ENCODE measurements at places on chromosomes 7 and 10.

DNA sequence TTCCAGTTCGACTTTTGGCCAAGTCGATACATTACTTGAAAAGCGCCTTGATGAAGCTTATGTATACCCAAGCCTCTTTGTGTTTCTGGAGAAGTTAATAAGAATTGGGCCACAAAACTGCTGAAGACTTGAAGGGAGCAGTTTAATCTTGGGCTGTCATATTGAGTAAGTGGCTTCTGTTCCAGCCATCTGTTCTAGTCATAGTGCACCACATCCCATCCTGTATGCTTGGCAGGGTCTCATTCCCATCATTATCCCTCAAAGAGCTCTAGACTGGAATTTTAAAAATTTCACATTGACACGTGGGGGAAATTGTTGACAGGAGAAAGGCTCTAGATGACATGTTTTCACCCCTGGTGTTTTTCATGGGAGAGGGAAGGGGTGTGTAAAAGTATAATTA, 196.6 kb upstream of the PLPP4 start:
- no peak for DNase-seq

GRCh38 chr10:3976718-3977117, 191.7 kb upstream of the KLF6 start:
- DNase-seq, result no peak

DNA sequence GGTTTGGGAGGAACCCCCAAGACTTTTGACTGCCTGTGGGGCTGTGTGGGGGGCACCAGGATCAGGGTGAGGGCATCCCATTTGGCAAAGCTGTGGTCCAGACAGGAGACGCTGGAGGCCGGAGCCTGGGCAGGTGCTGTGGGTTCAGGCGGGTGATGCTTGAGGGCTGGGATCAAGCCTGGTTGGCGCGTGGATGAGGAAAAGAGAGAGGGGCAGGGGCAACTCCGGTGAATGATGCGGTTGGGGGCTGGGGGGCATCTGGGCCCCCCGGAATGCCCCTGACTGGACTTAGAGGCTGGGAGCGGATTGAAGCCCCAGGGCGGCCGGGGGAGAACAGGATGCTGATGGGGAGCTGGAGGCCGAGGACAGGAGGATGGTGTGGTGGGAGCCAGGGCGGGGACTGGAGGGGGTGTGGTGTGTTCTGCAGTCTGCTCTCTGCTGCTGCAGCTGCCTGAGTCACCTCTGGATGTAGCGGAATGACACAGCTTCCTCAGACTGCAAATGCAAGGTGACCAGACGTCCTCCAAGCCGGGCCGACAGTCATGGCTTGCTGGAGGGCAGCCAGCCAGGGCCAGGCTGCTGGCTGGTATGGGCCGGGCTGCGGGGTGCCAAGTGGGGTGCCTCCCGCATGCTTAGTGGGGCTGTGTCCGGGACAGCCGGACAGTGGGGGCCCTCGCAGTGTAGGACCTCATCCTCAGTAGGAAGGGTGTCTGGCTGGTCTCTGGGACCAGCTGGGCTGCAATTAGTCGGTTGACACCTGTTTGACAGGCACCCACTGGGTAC, 3.2 kb downstream of the MAFK start:
- no peak for DNase-seq

DNA sequence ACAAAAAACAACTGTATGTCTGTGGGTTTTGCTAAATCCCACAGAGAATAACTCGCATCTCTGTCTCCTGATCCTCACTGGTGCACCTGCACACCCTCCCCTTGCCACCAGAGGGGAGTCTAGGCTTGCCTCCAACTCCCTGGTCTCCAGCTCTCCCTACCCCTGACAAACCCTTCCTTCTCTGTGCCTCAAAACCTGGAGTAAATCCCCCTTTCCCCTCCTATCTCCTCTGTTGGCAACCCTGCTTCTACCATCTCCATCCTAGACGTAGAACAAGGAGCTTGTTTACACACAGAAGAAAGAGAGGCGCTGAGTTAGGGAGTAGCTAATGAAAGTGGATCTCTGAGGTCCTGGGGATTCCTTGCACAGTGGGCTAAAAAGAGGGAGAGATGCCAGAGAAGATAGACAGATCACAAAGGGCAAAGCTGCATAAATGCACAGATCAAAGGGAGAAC, 6.0 kb downstream of the MBLAC1 start:
- peak; percentile 43 for DNase-seq

- no peak for DNase-seq
Observed at GRCh38 chr7:64504581-64505120, 58.2 kb downstream of the ZNF680 start.

DNA sequence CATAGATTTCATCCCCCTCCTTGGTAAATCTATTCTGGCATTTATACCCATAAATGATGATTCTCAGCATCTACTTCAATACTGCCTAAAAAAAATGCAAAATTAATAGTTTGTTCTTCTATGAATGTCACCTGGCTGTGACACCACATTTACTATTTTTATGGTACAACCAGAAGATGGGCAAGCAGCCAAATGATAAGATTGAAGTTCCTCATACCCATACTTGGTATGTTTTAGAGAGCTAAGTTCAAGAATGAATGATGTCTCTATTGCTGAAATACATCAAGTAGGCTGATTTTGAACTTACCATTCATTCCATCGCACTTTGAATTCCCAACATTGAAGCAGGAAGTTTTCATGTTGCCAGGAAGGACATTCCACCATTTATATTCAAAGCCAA, 134.2 kb downstream of the ELAPOR2 start:
- no peak for DNase-seq

DNA sequence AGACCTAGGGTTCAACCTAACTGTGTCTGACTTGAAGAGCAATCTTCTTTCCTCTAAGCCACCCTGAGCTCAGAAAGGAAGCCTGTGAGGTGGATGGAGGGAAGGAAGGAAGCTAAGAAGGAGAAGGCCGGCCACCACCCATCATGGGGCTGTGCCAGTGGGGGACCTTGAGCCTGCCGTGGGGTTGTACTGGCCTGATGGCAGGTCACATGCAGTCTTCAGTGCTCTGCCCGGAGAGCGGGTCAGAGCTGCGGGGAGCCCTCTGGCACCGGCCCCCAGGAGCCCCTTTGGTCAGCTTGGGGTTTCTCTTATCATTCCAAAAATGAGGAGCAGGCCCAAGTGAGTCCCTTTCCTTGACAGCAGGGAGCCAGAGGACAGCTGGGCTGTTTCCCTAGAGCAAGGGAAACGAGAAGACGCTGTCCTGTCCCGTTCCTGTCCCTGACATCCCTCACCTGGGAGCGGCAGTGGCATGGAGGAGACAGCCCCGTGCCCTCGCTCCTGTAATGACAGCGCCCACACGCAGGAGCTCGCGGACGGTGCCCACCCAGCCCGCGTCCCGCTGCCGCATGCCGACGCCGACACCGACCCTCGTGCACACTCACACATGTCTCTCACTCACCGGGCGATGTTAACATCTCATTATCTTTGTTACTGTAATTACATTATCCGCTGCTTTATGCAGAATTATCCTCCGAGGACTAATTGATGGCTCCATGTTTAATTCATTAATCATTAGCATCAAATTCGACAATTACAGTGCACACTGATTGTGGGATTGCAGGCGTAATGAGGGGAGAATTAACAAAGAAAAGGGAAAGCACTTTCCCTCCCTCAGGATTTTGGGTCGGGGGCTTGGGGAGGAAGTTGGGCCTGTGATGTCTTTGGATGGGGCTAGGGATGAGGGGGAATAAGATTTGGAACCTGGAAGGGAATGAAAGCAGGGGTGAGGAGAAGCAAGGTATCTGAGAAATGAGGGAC, 31.3 kb downstream of the GBX1 start:
- DNase-seq, result no peak

DNA sequence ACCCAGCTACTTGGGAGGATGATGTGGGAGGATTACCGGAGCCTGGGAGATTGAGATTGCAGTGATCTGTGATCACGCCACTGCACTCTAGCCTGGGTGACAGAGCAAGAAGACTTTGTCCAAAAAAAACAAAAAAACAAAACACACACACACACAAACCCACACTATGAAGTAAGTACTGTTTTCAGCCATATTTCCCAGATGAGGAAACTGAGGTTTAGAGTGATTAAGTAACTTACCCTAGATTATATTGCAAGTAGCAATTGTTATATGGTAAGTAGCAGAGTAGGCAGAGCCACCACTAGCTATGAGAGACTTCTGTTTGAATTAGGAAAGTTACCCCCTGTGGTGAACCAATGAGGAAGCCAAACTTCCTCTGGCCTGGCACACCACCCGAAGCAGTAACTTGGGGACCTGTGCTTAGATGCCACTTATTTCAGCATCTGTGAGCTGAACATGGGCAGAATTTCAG, 61.9 kb downstream of the MCU start:
- no peak for DNase-seq

- no peak for DNase-seq
Observed at GRCh38 chr7:139430443-139430842, 53.0 kb downstream of the KLRG2 start.

DNA sequence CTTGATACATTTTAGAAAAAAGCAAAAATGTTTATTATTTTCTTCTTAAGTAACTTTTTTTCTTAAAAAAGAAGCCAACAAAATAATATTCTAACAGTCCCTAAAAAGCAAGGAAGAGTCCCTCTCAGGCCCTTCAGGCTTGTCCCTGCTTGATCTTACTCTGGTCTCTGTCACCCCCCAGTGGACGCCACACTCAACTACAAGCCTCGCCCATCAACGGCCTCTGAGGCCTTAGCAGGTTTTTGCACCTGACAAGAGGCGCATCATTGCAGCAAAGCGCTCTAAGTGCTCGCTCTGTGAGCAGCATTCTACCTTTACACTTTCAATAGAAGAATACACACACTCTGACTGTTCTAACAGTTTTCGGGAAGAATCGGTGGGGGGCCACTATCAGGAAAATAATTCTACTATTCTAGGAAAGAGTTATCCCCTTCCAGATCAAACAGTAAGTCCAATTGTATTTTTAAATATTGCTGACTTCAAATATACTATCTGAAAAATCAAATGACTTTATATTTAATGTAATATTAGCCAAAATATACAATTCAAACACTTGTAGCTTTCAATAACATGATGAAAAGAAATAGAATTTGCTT, 139.2 kb downstream of the USP6NL start:
- peak; percentile 44 for DNase-seq

DNA sequence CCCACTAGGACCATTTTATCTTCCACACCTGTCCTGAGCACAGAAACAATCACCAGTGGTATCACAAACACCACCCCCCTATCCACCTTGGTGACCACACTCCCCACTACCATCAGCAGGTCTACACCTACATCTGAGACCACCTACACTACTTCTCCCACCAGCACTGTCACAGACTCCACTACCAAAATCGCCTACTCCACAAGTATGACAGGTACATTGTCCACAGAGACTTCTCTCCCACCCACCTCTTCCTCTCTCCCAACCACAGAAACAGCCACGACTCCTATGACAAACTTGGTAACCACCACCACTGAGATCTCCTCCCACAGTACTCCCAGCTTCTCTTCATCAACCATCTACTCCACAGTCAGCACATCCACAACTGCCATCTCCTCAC, 3.3 kb downstream of the MUC3A start:
- no peak for DNase-seq

DNA sequence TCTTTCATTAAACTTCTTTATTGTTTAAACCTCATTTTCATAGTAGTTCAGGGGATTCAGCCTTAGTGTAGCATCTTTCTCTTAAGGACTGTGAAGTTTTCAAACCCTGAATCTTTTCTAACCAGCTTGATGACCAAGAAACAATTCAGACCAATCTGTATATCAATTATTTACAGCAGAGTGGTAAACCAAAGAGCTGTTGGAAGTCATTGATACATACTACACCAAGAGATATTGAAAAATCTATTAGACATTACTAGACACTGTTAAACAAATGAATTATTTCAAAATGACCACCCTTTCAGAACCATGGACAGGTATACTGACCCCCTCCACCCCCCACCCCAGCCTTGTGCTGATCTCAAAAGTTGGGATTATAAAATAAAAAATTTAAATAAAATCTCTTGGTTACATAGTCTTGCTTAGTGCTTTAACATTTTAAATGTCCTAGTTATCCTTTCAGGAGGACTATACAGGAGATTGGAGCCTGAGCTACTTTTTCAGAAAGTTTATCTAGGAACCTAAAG, 143.9 kb upstream of the LSM8 start:
- no peak for DNase-seq

DNA sequence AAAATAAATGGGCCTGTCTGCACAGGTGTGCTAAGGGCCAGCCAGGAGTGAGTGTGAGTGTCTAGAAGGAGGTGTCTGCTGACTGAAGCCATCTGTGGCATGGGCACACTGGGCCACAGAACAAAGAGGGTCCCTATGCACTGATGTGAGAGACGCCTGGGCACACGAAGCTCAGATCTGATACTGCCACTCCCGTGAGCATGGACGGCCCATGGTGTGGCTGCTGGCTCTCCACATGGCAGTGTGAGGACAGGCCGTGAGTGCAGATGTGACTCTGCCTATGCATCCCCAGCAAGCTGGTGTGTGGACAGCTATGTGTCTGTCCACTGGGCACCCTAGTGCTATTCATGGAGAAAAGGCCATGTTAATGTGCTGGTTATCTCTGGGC, 12.8 kb upstream of the MYL7 start:
- no peak for DNase-seq

- no peak for DNase-seq
Observed at GRCh38 chr10:99779335-99779734, 3.1 kb upstream of the ABCC2 start.

DNA sequence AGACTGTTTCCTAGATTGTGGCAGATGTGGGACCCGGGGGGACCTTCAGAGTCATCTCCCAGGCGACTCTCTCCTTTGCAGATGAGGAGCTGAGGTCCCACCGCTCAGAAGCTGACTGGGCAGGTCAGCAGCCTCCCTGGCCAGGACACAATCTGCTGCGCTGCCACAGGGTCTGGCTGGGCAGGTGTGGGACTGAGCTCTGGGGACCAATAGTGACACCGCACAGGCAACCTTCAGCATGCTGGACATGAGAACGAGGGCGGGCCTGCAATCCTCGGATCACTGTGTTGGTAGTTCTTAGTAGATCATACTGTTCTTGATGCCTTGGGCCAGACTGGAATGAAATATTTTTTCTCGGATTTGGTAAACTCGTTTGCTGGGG, 20.5 kb upstream of the CRYGN start:
- no peak for DNase-seq

DNA sequence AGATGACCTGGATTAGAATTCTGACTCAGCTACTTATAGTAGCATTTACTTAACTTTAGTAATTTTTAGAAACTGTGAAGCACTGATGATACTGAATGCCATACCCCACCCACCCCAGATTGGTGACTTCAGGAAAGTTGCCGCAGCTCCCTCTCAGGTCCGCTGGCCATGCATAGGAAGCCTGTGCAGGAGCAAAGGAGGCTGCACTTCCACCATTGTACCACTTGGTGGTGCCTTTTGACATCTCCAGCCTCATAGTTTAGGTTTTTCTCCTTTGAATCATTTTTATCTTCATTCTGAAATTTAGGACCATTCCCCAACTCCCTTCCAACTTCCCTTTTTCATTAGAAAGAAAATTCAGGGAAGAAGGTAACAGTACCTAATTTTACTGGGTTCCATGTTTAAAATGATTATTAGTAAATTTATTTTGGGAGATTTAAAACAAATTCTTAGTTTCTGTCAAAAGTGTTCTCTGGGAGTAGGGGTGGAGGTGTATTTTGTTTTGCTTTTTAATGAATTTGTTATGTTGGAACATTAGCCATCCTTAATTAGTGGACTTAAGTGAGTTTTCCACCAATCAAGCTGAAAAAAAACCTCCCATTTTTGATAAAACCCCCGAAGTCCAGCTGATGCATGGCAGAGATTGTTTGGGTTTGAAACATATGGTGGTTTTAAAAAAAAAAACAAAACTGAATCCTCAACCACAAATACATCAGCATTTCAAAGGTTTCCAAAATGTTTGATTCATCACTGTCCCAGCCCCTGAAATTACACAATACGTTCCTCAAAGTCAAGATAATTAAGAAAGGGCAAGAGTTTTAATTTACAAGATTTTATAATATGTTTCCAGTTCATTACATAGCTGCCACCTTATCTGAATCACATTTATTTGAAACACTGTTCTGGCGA, 109.6 kb downstream of the WNT2 start:
- DNase-seq, result peak; percentile 1

Data from stimulated activated CD8-positive, alpha-beta memory T cell treated with anti-CD3 and anti-CD28 coated beads, Interleukin-2, amount 100 ng/mL, for 1 hour (primary cell).